Stimulated activated CD8-positive, alpha-beta memory T cell treated with anti-CD3 and anti-CD28 coated beads, Interleukin-2, amount 100 ng/mL, for 48 hours (primary cell): ENCODE measurements at places on chromosomes 7 and 10.

DNA sequence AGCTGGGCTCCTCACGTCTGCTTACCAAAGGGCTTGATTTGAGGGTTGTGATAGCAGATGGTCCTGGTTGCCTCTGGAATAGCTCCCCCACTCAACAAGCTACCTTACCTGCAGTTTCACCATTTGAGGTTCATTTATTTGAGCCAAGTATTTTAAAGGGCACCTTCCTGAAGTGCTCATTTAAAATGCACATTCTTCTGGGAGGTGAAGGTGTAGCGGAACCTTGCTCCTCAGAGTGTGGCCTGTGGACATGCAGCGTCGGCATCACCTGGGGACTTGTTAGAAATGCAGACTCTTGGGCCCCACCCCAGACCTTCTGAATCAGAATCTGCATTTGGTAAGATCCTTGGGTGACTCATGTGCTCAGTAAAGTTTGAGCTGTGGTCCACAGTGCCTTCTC lies 2.3 kb downstream of the CDH23 start:
- no peak for DNase-seq

DNA sequence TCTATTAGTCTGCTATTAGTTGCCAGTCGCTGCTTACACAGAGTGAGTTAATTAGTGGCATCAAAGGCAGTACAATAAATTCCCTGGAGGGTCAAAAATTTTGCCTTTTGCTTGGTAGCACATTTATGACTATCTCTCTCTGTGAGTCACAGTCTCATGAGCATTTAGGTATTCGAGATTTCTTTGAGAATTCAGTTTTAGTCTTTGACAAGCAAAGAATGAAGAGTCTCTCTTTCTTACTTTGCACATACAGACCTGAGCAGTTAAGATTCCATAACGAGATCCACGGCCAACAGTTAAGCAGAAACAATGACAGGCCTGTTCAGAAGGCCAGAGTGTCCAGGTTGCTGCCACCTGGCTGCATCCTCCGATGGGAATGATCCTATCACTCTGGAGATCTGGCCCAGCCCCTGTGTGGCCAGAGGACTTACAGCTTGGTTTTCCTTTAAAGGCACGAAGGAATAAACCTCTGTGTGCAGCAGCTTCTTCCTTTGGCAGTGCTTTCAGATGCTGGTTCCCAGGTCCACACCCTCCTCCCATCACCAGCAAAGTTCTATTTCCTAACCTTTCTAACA lies 80.6 kb downstream of the GLI3 start:
- no peak for DNase-seq

GRCh38 chr7:134513169-134513752 lies 14.1 kb upstream of the AKR1B10 start:
- no peak for DNase-seq

GRCh38 chr7:106347229-106347833 lies 62.5 kb upstream of the NAMPT start:
- DNase-seq, result no peak

DNA sequence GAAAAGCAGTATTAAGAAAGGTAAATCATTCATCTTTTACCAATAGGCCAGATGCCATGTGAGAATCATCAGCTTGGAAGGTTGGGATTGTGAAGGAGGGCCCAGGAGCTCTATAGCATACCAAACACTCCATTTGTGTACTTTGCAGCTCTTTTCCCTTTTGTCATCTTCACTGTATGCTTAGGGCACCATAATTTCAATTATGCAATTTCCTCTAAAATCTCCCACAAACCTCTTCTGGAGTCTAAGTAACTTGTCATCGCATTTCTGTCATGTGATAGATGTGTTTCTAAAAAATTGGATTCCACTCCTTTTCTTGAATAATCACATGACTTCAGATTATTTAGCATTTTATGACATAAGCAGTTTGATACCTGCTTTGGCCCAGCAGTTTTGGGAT lies 17.9 kb downstream of the RPP30 start:
- DNase-seq, result no peak
